ENCODE measurements at places on chromosomes 7 and 10. TPM values are rescaled to one million over a fixed set of nuclear protein-coding genes. Genes with fewer than 3 reads are reported as not detected.

DNA sequence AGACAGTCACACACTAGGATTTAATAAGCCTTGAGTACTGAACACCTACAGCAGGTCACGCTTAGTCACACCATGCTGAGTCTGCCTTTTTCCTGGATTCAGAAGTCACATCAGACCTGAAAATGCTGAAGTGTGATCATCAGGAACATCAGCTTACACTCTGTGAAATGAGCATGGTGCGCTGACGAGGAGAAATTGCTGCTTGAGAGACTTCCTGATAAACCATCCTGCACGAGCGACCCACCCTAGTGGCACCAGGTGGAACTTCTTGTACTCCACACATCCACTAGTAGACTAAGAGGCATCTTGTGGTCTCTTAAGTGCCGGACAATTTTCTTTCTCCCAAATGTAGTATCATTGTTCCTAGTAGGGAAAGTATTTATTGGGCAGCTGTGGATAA lies 51.8 kb upstream of the MRLN start:
- no peak for DNase-seq
- H3K27ac ChIP-seq = no peak overlapping the region
- no peaks in the 10 kb centered on the region for H3K27me3 ChIP-seq
- no peak overlapping the region for H3K4me3 ChIP-seq
- peaks cover 11% of the 10 kb centered on the region for H3K4me1 ChIP-seq

DNA sequence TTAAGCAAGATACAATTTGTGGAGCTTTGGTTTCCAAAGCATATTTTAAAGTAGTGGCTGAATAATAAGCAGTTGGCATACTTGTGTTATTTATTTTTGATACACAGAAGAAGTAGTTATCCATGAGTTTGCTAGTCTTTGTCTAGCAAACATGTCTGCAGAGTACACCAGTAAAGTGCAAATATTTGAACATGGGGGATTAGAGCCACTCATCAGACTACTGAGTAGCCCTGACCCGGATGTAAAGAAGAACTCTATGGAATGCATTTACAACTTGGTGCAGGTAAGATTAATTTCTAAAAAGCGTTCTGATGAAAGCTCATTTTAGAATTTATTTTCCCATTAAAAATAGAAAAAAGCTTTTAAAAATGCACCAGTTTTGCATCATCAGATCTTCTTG lies 31.4 kb downstream of the ARMC3 start:
- H3K4me1 ChIP-seq = no peaks in the 10 kb centered on the region
- no peak overlapping the region for H3K4me3 ChIP-seq
- peaks cover 15% of the 10 kb centered on the region for H3K27me3 ChIP-seq

DNA sequence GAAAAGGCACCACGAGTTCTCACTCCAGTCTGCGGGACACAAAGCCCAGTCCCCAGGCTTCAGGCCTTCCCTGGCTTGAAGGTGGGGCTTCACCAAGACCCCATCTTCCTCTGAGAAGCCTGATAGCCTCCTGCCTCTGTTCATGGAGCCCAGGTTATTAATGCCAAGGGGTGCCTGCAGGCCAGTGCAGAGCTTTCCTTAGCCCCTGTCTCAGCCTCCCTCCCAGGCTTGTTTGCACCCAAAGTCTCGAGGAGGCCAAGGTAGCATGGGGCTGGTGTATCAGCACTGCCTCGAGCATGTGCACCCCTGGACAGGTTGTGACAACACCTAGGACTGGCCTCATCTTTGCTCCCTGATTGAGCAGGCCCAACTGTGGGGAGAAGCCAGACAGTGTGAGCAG lies 108.1 kb upstream of the PCDH15 start:
- no peak overlapping the region for H3K27ac ChIP-seq
- DNase-seq = no peak
- H3K27me3 ChIP-seq = no peaks in the 10 kb centered on the region
- peaks cover 7% of the 10 kb centered on the region for H3K4me1 ChIP-seq
- no peaks in the 10 kb centered on the region for H3K36me3 ChIP-seq
- H3K4me3 ChIP-seq = no peak overlapping the region

GRCh38 chr10:94409021-94409657 lies 6.8 kb downstream of the TBC1D12 start:
- peaks cover 2% of the 10 kb centered on the region for H3K36me3 ChIP-seq
- DNase-seq = no peak
- H3K4me1 ChIP-seq = peaks cover 86% of the 10 kb centered on the region
- H3K4me3 ChIP-seq = no peak overlapping the region
- H3K27me3 ChIP-seq = no peaks in the 10 kb centered on the region

- no peaks in the 10 kb centered on the region for H3K36me3 ChIP-seq
- H3K4me3 ChIP-seq = no peak overlapping the region
- no peak overlapping the region for H3K27ac ChIP-seq
- H3K27me3 ChIP-seq = peaks cover 53% of the 10 kb centered on the region
- peaks cover 11% of the 10 kb centered on the region for H3K4me1 ChIP-seq
Observed at GRCh38 chr7:26397332-26397731, 105.7 kb downstream of the SNX10 start.

IDI2 gene
- total RNA-seq = not detected

PILRA gene
- total RNA-seq = 2.5 TPM

SLC26A4 gene
- total RNA-seq = 0.51 TPM

MRPL32 gene
- 46.5 TPM for total RNA-seq

DTX2 gene
- total RNA-seq = 32.6 TPM

GNAT3 gene
- total RNA-seq = not detected
